AG09319 (cell line): ENCODE measurements at places on chromosomes 2 and 18.

GRCh38 chr2:171309455-171310286, 124.1 kb downstream of the METTL8 start:
- DNase-seq: no peak

DNA sequence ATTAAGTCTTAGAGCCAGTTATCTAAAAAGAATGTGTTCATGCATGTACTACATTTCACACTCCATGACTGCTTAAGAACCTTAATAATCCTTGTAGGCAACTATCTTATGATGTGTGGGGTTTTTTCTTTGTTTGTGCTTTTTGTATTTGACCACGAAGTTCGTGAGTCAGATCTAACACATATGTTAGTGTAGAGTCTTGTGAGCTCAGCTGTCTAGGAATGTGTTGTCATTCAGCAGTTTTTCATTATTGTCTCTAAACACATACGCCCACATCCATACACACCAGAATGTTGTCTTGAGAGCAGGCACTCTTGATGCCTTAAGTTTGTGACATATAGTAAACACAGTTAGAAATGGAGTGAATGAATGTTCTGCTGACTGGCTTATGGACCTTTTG, 38.4 kb downstream of the CAB39 start:
- no peak for DNase-seq

- DNase-seq: no peak
Observed at GRCh38 chr2:120831891-120832290, 96.2 kb downstream of the GLI2 start.

GRCh38 chr2:98769784-98770183, 38.9 kb upstream of the MGAT4A start:
- no peak for DNase-seq

- DNase-seq: no peak
Observed at GRCh38 chr2:43898134-43898837, 59.5 kb downstream of the ABCG8 start.

DNA sequence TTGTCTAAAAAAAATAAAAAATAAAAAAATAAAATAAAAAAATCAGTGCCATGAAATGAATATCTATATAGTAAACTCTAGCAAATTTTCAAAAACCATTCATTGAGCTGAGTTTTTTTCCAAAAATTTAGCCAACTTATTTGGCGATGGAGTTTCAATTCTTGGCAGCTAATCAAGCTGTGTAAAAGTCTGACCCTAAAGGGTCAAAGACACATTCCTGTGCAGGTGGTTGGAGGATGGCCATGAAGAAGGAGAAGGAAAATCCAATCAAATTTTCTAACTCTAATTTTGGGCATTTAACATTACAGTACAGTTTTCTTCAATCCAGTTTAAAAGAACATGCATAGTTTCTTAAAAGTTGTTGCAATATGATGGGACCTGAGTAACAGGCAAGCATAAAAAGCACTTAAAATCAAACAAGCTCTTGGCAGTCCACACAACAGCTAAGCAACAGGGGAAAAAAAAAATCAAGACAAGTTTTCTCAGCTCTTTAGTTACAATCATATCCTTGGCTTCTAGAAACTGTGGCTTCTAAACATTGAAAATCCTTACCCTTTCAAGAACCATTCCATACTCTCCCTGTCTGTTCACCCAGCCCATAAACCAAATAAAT, 54.5 kb downstream of the ACVR1 start:
- no peak for DNase-seq

DNA sequence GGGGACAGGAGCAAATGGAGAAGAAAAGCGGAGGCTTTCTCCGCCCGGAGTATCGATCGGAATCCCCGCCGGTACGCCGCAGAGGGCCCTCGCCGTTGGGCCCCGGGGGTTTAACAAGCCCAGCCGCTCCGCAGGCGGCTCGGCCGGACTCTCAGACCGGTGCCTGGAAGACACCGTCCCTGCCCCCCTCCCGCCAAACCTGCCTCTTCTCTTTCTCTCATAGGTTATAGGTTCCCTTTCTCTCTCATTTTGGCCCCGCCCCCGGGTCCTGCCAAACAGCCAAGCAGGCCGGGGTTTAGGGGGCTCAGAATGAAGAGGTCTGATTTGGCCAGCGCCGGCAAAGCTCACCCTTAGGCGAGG, 4.4 kb downstream of the ONECUT2 start:
- no peak for DNase-seq

DNA sequence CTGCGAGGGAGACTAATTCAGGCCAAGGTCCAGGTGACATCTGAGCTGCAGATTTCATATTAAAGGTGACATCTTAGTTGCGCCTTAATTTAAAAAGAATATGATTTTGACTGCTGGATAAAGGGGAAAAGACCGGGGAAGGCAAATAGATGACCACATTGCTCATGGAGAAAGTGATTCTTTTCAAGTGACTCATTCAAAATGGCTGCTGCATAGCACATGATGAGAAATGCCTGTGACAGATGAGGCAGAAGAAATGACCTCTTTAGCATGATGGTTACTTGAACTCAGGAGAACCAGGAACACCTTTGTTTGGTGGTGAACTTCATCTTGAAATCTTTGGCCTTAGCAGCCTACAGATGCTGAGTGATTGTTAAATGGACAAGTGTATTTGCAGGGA, 385.8 kb upstream of the TRIB2 start:
- DNase-seq: no peak

- no peak for DNase-seq
Observed at GRCh38 chr2:15812187-15812780, 128.1 kb upstream of the MYCN start.

GRCh38 chr2:2662037-2662846, 331.2 kb upstream of the MYT1L start:
- DNase-seq: no peak

GRCh38 chr2:139805441-139805840, 1025.3 kb upstream of the NXPH2 start:
- no peak for DNase-seq

DNA sequence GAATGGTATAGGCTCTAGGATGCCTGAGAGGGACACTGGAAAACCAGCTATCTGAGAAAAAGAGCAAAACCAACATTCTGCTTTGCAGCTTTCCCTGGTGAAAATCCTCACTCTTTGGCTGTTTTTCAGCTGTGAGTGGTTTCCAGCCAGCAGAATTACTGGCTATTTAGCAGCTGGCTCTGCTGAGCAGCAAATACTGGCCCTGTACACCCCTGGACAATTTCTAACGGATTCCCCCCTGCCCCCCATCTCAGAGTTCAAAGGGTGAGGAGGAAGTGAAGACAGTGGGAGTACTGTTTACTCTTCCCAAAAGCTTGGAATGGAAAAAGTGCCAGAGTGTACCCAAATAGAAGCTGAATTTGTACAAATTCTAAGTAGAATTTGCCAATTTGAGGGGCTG, 26.1 kb upstream of the IMP4 start:
- DNase-seq: no peak

DNA sequence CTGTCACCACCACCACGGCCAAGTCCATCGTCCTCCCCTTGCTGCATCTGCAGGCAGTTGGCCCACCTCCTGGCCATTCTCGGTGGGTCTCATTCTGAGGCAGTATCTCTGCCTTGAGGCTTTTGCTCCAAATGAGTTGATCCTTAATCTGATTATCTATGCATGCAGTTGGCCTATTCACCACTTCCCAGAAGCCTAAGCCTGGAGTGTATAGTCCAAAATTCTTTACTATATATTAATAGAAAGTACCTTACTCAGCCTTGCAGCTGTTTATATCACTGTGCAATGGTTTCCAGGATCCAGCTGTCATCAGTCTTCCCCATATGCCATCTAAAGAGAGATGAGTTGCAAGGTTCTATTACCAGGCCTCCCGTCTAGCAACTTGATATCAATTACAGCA, 292.4 kb downstream of the SS18 start:
- no peak for DNase-seq
